ENCODE measurements at places on chromosomes 3 and 15.

DNA sequence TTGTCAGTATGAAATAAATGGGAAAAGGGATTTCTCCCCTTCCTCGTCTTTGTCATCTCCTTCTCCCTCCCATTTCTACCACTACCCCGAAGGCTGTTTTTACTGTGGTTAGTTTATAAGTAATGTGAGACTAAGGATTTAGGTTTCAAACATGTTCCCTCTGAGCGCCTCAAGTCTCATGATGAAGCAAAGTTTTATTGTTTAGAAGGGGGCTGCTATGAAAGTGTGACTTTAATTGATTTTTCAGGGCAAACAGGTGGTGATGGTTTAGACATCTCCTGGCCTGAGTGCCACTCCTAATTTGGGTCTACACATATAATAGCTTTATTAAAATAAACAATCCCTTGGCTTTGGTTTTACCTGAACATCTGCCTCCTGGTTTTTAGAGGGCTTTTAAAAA lies 185.5 kb downstream of the MCTP2 start:
- no peak for DNase-seq

- no peak for DNase-seq
Observed at GRCh38 chr3:196193133-196193735, 18.0 kb downstream of the ZDHHC19 start.

DNA sequence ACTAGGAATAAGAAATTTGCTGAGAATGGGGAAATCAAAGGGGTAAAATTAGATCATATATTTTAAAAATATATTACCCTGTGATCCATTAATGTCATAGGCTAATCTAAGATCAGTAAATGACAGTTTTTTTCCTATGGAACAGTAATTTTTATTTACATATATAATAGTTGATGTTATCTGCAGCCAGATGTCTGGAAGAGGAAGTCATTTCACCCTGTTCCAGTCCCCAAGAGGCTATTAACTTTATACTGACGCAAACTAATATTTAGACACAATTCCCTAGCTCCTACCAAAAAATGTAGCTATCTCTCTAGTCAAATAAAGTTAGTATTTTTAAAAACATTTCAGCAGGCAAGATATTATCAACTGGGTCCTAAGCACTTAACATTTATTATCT lies 558.0 kb downstream of the MECOM start:
- no peak for DNase-seq

DNA sequence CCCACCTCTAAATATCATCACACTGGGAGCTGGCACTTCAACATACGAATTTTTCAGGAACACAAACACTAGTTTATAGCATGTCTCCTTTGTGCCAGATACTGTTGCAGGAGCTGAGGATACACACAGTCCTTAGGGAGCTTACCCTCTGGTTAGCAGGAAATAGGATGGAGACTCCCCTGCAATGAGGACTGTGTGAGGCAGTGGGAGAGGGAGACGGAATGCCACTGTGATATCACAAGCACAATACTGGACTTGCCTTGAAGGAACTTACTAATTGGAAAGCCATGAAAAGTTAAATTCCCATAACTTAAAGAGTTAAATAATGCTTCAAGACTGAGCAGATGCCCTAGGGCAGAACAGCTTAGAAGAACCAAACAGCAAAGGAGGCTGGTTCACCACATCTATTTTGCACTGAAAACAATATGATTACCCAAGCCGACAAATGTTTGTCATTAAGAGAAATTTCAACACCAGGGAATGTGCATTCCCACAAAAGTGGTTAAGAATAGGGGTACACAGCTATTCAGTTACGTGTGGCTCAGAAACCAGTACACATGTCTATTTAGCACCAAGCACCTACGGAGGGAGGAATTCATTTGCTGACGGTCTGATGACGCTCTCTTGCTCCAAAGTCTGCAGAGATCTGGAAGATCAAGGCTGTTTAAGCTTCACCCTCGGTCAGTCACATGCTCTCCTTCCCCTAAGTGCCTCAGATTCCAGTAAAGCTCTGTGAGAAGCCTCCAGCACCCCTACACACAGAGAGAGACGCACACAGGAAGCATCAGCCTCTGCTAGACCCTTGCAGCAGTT lies 5.2 kb downstream of the TBC1D2B start:
- no peak for DNase-seq

- peak; percentile 89 for DNase-seq
Observed at GRCh38 chr3:146160964-146161662, at the start of gene PLOD2. Gene PLOD2, minus strand, starts transcription at chr3:146161184. Its CDS starts 195 bp downstream, at chr3:146160989.

DNA sequence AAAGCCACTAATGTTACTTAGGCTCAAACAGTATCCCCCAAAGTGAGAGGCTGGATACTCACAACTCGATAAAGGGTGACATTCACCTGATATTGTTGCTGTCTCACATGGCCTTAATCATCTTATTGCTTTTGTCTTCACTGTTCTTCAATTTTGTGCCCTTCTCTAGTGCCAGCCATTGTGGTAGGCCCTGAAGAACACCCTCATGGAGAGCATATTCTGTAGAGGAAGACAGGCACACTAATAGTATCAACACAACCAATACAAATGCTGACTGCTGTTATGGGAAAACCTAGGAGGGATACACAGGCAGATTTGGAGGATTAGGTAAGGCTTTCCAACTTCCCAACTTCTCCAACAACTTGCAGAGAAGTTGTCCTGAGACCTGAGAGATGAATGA lies 4.1 kb upstream of the BLM start:
- DNase-seq: no peak

DNA sequence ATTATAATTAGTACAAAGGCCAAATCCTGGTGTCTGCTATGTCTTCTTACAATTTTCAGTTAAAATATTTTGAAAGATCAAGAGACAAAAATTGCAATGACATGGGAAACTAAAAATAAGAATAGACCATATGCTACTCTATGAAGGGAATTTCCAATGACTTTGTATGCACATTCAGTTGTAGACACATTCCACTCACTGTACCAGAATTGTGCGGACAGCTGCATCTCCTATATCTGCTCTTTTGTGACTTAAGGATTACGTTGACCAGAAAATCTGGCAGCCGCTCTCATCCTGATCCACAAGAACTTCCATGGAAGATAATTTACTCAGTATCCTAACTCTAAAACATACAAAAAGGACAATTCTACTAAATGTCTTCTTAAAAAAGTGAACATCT lies 493.9 kb upstream of the KCNMB2 start:
- no peak for DNase-seq

GRCh38 chr3:72308641-72309040 lies 523.7 kb upstream of the PROK2 start:
- DNase-seq: no peak

DNA sequence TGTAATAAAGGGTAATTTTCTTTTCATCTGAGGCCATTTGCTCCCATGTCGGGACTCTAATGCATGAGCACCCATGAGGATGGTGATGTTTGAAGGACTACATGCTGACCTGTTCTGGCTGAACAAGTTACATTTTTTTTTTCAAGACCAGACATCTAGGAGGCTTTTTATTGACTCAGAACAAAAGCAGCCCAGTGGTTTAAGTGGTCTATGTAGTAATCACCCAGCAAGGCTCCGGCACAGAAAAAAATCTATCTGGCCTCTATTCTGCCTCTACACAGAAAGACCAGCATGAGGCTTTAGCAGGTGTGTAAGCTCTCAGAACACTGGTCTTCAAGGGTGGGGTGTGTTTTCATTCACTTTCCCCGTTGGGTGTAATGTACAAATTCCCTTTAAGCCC lies 95.1 kb upstream of the ZBED2 start:
- no peak for DNase-seq

DNA sequence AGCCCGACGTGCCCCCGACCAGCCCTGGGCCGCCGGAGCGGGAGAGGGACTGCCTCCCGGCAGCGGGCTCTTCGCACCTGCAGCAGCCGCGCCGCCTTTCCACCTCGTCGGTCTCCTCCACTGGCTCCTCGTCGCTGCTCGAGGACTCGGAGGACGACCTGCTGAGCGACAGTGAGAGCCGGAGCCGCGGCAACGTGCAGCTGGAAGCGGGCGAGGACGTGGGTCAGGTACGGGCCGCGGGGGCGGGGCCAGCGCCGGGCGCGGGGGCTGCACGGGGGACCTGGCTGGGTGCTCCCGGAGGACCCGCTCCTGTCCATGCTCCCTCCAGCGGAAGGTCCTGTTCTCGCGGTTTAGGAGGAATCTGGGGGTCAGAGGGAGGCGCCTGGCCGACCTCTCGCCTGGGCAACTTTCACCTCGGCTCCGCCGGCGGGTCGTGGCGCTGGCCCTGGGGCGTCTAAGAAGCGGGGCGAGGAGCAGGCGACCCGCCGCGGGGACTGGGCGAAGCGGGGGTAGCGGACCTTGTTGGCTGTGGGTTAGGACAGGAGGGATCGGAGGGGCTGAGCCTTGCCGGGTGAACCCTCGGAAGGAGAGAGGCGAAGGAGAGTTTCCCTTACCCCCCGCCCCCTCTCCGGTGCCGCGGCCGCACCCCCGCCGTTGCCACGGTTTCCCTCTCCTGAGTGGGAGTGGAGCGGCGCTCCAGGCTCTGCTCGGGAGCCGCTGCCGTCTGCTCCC lies 682 bp downstream of the ITPKA start:
- peak; percentile 50 for DNase-seq

DNA sequence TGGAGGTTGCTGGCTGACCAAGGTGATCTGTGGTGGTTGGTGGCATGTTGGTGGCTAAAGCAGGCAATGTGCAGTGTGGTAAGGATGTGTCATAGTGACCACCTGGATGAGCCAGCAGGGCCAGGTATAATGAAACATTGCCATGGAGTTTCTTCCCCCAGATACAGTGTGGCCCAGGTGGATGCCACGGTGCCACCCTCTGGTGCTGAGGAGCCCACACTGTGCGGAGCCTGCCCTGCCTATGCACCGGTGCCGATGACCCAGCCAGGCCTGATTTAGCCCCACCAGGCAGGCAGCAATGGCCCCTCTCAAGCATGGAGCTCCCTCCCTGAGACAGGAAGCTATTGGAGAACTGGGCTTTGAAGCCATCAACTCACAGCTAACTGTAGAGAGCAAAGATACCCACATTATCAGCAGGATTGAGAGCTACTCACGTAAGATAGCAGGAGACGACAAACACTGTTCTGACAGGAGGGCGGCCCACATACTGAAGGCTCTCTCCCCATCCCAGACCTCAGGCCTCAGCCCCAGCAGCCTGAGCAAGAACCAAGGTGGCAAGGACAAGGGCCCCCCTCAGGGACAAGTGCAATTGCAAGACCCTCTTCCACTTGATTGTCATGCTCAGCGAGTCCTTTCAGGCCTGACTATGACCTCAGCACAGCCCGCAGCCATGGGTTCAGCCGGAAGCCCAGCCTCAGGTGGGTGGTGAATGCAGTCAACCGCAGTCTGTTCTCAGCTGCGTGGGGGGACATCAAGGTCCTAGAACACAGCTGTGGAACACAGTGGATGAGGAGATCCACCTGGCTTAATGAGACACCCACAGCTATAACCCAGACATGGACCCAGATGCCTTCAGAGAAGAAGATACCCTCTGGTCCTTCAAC lies 82.8 kb upstream of the CDV3 start:
- no peak for DNase-seq

DNA sequence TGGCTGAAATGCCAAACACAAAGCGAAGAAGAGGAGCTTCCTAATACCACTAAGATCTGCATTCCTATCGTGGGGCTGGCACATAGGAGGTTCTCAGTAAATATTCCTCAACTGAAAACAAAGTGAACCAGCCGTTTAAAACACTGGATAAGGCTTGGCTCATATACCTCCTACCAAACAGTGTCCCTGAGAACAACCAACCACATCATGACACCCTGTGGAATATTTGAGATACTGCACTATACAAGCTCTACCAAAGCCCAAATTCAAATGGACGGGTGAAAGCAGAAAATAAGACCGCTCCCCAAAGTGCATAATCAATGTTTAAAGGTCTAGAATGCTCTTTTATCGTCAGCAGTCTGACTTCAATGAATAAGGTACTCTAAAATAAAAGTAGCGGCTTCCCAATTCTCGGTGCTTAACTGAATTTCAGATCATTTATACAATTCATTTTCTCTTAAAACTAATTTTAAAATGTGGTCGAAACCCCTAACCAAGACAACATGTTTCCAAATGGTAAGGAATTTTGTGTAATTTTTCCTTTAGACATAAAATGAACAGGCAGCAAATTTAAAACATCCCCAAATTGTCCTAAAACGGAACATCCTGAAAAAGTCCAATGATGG lies 425.8 kb downstream of the ERC2 start:
- DNase-seq: peak; percentile 78

- DNase-seq: no peak
Observed at GRCh38 chr3:176447369-176447768, 749.9 kb downstream of the TBL1XR1 start.

GRCh38 chr3:135907422-135908165 lies 57.9 kb upstream of the PPP2R3A start:
- no peak for DNase-seq

DNA sequence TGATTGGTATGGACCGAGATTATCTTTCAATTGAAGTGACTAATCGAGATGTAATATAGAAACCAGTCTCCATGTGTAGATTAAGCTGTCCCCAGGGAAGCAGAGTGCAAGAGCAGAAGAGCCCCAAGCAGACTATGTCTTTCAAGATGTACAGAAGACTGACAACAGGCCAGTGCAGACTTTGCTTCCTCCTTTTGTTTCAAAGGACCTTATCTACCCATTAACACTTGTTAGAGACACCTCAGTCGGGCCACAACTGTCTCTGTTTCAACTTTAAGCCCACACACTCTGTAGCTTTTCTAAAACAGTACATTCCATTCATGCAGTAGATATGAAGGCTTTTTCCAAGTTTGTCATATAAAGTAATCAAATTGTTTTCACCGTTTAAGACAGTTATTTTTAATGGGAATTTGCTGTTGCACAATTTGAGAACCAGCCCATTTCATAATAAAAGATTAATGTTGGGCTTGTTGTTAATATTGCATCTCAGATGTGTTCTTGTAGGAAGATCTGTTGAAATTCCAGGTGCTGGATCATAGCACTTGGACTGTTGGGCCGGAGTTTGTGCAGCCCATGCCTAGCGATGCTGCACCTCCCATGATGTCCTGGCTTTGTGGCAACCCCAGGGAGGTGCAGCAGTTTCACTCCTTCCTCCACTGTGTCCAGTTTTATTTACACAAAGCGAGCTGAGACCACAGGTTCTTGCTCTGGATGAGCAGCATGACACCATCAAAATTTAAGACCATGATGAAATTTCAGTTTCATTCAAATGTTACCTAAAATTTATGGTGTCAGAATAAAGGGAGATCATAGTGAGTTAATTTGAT lies 12.4 kb downstream of the GORASP1 start:
- DNase-seq: no peak

- DNase-seq: no peak
Observed at GRCh38 chr3:172846706-172847105, 96.2 kb downstream of the ECT2 start.

DNA sequence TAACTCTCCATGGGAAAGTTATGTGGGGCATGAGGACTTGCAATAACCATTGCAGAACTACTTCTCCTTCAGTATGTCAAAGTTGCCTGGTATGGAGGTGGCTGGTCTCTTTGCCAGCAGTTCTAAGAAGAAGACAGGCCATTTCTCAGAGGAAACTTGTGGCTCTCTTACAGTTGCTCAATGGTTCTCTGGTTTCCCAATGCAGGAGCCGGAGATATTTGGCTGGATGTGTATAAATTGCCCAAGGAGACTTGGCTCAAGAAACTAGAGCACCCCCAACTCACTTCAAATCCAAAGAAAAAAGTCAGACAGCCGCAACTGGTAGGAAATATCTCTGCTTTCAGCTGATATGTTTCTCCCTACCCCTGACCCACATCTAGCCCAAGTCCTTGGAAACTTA lies 24.2 kb downstream of the WDR93 start:
- DNase-seq: no peak
